ENCODE measurements at places on chromosomes 1 and 21.
A peak's percentile ranks its signal among the peaks of the same experiment; 100 is the strongest.

GRCh38 chr1:222941425-222941824 is 126.6 kb downstream of the DISP1 start:
- no peak for DNase-seq

GRCh38 chr1:243299069-243299468 is 43.2 kb downstream of the SDCCAG8 start:
- no peak for DNase-seq

DNA sequence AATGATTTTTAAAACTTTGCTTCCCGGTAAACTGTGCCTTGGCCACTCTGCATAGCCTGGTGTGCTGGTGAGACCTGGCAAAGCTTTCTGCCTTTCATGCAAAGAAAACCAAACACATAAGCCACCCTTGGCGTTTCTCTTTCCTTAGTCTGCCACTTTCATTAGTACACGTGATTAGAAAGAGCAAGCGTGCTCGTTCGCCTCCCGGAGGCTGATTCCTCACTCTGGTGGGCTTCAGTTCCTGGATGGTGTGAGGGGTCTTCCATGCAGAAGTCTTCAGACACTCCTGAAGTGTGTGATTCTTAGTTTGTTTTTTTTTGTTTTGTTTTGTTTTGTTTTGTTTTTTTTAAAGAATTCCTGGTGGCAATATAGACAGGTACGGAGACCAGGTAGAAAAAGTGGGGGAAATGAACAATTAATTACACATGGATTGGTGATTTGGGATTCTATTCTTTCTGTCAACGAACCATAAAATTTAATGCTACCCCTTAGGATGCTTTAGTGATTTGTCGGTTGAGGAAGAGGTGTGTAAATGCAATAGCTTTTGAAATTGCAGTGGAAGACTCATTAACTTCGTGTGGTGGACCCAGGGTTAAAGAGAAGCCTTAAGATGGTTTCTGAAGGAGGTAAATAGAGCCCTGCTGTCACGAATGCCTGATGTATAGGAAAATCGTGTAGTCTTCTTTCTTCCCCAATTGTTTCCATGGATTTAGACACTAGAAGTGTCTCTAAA is 2.1 kb downstream of the GALNT2 start:
- DNase-seq, result no peak

DNA sequence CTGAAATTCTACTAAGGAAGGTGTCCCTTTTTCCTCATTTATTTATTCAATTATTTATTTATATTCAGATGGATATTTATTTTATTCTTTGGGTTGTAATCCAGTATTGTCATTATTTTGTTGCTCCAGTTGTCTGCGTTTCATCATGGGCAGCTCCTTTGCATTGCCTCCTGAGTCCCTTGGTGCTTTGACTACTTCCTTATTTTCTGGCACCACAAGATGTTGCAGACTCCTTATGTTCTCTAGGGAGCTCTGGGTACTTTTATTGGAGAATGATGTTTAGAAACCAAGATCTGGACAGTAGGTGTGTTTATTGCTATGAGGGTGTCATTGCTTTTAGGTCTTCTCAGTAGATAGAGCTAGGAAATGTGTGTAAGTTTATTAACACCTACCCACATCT is 59.9 kb upstream of the ERRFI1 start:
- DNase-seq, result no peak

- DNase-seq, result no peak
These were observed 21.0 kb upstream of the LYST start for GRCh38 chr1:235887676-235888075.

DNA sequence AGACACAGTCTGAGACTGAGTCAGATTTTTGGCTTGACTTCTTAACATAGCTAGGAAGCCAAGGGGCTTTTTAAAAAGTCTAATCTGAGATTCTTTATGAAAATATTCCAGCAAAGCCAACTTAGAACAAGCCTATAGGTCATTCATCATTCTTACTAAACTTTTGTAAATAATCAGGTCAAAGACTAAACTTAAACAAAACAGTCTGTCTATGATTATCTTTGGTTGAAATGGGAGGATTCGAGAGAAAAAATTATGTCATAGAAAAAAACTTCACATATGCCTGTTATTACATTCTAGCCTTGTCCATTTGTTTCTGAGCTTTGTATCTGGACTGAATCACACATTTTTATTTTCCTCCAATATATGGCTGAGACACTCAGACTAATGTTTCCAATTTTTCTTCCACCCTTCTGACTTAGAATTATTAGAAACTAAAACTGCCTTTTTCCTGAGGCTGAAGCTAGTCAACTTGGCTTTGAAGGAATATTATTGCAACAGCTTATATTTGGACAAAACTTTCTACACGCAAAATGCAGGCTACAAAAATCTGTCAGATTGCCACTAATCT is 83.3 kb downstream of the ETS2 start:
- no peak for DNase-seq

- DNase-seq, result no peak
These were observed 151.7 kb downstream of the COP1 start for GRCh38 chr1:176055398-176055797.

GRCh38 chr1:206572835-206573234 is 39.4 kb downstream of the EIF2D start:
- DNase-seq, result no peak

GRCh38 chr1:99250728-99251127 is 13.6 kb upstream of the PLPPR4 start:
- no peak for DNase-seq

DNA sequence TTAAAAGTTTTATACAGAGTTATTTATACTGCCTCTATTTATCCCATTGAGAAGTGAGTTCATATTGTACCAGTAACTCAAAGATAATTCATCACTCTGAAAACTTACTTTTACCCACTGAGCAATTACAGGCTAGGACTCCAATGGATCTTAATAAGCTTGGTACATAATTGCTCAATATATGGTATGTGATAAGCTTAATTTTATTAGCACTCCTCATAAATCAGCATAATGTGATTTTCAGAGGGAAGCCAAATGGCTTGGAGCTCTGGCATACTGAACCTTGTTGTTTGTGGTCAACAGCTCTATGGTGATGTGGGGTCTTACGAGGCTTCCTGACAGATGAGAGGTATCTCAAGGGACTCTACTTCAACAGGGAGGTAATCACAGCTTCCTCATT is 26.3 kb downstream of the ADAM30 start:
- DNase-seq, result no peak

DNA sequence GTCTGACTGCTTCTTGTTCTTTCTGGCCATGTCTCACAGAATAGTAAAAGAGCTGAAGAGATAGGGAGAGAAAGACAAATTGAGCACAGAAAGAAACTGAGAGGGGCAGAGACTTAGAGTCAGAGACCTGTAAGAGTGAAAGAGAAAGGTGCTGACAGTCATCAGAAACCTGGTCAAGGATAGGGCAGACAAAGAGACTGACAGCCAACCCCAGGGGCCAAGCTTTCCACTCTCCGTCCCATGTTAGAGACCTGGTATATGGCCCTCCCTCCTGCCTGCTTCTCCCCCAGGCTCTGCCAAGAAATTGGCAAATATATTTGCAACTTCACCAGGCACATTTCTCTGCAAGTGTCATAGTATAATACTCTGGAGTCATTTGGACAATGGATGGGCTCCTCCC is 64.6 kb downstream of the RHBG start:
- DNase-seq, result no peak

DNA sequence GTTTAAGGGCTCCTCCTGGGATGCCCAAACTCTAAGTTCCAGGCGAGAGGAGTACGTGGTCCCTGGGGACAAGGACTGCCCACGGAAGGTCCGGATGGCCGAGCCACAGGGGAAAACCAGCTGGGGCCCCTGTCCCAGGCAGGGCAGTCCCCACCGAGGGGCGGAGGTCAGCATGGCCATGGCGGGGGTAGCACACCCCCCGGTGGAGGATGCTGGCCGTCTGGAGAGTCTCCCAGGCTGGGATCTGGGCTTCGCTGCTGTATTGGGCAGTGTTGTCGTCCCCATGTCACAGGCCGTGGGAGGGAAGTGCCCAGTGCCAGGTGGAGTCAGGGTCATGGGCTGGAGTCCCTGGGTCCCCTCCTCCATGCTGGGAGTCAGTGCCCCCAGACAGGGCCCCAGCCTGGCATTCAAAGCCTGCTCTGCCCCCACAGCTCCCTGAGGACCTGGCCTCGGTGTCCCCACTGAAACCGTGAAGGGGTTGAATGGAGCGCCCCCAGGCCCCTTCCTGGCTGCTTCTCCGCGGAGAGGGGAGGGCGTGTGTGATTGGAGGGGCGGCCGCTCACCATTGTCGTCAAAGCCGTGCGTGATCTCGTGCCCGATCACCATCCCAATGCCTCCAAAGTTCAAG is 6.8 kb downstream of the PRXL2B start:
- DNase-seq, result no peak

- no peak for DNase-seq
These were observed 36.7 kb downstream of the TBX15 start for GRCh38 chr1:118951270-118951936.

DNA sequence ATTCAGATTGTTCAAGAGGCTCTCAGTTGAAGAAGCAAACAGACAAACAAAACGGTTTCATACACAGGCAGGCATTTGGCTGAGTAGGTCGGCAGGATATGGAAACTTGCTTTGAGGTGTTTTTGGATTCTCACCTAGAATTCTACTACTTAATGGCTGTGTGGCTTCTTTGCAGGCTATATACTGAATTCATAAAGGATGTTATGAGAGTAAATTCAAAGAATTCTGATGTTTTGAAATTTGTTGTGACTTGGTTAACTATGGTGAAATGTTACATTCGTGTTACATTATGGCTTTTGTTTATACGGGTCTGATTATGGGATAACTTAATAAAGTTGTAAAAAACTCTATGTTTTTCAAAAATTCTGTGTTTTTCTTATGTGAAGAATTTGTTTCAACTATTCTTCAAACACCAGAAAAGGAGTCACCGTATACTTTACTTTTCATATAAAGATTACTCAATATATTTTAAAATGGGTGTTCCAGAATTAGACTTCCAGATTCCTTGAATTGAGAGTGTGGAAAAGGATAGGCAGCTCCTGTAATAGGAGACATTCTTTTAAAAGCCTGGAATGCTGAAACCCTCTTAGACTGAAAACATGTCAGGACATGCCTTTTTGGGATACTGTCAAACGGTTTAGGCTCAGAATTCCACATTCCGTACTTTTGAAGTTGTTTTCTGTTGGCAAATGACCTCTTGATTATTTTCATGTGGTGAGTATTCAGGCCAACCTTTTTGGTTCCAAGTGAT is 8.2 kb upstream of the IRF2BP2 start:
- peak; percentile 88 for DNase-seq

DNA sequence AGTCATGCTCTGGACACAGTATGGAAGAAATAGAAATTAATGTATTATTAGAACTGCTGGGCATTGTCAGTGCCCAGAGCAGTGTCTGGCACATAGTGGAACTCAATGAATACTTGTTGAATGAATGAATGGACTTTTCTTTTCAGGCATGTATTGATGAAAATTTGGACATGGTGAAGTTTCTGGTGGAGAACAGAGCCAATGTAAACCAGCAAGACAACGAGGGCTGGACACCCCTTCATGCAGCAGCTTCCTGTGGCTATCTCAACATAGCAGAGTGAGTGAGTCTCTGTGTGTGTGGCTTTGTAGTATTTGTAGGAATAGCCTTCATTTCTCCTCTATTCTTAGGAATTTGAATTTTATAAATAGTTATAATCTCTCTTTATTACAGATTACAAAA is 68.1 kb downstream of the PPP1R12B start:
- no peak for DNase-seq

GRCh38 chr1:2355373-2356261 is 35.7 kb downstream of the MORN1 start:
- no peak for DNase-seq

GRCh38 chr1:143718021-143718420 is 253.8 kb downstream of the FAM72C start:
- no peak for DNase-seq

DNA sequence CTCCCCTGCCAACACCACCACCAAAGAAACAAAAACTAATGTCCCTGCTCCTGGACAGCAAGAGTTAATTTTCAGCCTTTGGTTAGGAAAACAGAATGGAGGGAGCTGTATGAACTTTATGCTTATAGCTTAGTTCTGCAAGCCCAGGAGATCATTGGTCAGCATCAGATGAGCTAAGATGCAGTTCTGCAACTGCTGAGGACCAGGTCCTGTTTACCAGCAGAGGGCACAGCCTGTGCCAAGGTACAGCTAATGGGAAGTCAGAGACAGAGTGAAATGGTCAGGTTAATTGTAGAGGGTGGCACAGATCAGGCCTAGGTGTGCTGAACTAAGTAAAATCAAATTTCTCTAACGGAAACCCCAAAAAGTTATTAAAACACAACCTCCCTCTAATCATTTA is 161.3 kb downstream of the ROR1 start:
- DNase-seq, result peak; percentile 21

DNA sequence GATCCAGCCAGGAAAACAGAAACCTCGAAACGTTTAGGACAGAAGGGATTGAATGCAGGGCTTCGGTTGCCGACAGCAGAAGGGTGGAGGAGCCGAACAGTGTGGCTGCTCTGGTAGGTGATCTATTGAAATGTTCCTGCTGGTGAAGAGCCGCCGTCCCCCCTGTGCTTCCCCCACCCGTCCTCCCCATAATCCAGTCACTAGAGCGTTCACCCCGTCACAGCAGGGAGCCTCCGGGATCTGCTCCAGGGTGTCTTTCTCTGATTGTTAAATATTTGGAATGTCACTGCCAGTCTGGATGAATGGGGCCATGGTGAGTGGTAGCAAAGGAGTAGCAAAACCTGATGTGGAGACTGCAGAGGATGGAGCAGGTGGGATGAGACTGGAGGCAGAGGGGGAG is 255.1 kb upstream of the CSF3R start:
- no peak for DNase-seq

DNA sequence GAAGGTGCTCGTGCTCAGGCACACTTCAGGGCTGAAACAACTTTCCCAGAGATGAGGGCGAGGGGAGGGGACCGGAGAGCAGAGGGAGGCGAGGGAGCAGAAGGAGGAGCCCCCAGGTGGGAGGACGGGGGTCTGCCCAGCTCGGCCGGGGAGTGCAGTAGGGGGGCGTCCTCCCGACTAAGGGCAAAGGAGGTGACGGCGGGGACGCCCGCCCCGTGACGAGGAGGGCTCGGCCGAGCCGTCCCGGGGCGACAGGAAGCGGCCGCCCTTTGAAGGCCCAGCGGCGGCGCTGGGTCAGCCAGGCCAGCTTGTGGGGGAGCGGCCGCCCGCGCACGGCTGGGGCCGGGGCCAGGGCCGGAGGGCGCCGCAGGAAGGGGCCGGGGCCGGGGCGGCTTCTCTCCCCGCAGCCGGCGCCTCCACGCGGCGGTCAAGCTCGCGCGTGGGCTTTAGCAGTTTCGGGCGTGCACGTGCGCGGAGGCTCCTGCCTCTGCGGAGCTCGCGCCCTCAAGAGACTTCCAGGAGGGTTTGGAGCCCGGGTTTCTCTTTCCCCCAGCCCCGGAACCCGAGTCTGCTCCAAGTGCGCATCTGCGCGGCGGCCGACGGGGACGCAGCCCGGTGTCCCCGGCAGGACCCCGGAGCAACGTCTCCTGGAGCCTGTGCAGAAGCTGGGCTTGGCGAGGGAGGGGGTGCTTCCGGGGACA is 100.8 kb upstream of the SLC45A1 start:
- no peak for DNase-seq

DNA sequence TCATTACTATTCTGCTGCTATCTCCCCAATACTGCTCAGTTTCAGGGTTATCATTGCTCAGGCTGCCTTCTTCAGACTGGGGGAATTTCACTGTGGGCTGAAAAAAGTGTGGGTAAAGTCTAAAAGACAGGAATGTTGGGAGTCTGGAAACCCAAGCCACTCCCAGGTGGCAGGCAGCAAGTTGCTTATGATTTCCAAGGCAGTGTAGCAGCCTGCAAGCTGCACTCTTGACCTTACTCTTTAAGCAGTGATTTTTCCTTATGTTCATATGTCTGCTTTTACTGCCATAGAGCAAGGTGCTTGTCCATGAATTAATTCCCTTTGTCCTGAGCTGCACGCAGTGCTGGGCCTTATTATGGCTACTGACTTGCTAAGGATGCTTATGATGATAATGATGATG is 53.1 kb downstream of the PHC2 start:
- no peak for DNase-seq

- DNase-seq, result no peak
These were observed 129.2 kb downstream of the PLPP3 start for GRCh38 chr1:56450004-56450666.
